Retinal pigment epithelial cell (primary cell): ENCODE measurements at places on chromosomes 2 and 18.

GRCh38 chr2:100812573-100812972 lies 7.4 kb upstream of the NPAS2 start:
- no peak for DNase-seq

GRCh38 chr2:203470371-203470770 lies 64.7 kb downstream of the RAPH1 start:
- no peak for DNase-seq

- DNase-seq, result no peak
These were observed 274.0 kb downstream of the TSN start for GRCh38 chr2:122029456-122029855.

DNA sequence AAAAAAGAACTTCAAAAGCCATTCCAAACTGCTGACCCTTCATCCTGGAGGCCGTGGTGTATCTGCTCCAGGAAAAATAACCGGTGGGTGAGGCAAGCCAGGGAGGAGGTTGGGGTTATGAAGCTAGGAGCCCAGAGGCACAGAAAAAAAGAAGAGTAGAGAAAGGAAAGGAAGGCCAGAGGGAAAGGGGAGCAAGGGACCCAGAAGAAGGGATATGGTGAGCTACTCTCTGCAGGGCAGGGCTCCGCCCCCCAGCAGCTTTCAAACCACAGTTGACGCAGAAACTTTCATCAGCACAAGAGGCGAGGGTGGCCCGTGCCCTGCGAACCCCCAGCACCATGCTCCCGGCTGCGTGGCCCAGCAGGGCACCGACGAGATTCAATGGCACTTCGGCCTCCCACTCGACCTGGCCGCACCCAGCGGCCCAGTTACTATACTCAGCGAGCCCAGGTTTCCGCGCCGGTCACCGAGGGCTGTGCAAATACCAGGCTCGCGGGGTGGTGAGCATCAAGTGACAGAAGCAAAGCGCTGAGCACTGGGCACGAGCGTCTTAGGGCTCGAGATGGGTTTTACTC lies 665 bp downstream of the MCM6 start:
- no peak for DNase-seq

DNA sequence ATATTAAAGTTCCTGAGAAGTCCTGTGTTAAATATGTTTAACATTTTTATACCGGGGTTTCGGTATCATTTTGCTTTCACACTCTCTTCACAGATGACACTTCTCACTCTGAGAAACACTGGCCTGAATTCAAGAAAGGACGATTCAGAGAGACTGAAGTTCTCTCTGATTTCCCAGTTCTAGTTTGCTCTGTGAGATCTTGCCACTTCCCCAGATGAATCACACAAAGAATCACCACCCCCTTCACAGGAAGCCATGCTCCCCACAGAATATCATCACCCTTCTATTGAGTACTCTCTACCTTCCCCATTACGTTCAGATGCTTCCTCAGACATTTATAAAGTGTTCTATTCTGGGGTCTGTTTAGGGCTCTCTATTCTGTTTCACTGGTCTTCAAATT lies 16.1 kb upstream of the CD207 start:
- no peak for DNase-seq

- no peak for DNase-seq
These were observed 1157.5 kb upstream of the ZEB2 start for GRCh38 chr2:145677371-145677770.

DNA sequence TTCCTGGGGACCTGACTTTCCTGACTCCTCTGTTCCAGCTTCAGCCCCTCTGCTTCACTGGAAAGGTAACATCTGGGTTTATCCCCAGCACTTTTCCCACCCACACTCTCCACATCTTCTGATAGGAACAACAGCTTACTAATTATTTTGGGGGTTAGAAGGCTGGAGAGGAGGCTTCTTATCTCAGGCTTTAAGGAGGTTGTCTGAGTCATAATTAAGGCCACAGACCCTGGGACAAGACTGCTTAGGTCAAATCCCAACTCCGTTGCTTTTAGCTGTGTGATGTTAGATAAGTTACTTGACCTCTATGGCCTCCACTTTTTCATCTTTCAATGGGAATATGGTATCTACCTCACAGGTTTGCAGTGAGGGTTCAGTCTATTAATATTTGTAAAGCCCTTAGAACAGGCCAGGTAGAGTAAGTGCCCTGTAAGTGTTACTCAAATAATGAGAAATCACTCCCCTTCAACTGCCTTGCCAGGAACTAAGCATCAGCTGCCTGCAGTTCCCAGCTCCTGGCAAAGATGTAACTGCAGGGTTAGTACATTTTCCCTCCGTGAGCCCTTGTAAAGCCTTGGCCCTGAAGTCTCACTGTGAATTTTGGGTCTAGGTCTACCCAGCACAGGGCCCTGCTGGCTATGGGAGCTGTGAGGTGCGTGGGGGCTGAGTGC lies 123.6 kb downstream of the MTX2 start:
- no peak for DNase-seq

DNA sequence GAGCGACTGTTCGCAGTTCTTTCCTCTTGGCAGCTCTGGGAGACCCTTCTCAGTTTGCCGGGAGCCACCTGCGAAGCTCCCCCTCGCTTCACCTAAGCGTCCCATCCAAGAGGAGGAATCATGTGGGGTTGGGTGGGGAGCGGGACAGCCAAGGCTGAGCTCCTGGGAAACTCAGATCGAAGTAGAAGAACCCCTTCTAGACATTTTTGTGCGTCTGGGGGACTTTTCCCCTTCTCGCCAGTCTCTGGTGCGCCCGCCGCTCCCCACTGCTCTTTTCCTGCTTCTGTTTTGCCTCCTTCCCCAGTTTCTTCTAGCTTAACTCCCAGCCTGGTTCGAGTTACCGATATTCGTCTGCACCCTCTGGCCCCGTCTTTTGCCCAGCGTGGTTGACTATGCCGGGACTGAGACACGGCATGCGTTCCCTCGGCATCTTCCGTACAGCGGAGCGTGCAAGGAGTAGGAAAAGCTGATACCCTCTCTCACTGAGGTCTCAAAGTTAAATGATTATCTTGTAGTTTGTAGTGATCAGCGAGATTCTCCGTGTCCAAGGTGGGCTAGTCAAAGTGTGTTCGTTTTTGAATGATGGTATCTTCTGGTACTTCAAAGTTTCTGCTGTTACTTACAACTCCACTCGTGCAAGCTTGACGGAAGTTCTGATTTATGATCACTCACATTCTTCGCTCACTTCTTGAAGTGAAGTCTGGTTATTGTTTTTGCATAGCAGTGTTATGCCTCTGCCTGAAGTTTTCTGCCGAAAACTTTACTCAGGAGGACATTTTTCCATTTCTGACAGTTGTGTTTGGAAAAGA lies 664 bp downstream of the CAMKMT start:
- no peak for DNase-seq

- DNase-seq, result no peak
These were observed 38.4 kb upstream of the GAREM1 start for GRCh38 chr18:32509111-32509510.

- no peak for DNase-seq
These were observed 25.5 kb upstream of the PPP1CB start for GRCh38 chr2:28726177-28726576.

GRCh38 chr18:23837591-23837990 lies 148.3 kb downstream of the LAMA3 start:
- peak; percentile 75 for DNase-seq

GRCh38 chr2:176473177-176473576 lies 203.9 kb downstream of the MTX2 start:
- no peak for DNase-seq

DNA sequence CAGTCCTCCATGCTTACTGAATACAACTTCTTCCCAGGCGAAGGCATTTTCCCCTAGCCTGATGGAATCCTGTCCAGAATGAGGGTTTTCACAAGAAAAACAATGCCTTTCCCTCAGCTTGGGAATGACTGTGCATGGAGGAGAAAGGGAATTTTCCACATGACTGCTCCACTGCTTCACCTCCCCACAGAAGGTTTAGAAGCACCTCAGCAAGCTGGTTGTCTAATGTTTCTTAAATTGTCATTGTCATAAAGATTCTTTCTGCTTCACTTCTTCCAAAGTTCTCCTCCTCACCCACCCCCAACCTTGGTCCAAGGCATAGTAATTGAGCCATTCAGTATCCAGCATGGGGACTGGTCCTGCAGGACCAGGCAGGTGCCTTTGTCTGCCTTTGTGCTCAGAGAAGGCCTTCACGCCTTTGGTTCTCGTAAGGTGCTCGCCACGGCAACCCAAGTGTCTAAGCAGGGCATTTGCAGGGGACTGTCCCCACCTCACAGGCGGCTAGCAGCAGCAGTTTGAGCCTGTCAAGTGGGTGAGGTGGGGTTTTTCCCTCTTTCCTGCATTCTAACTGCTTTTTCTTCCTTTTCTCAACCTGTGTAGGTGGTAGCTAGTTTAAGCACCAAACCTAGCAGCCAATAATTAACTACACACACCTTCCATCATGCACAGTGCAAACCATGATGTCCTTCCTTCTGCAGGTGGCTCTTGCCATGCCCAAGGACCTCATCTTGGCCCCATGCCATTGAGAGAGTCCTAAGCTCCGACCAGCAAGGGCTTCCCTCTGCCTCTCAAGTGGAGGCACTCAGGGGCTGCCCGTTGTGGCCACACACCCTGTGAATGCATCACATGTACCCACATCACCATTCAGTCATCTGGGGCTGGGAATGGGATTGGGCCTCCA lies 65.7 kb upstream of the BCL2L11 start:
- DNase-seq, result no peak

DNA sequence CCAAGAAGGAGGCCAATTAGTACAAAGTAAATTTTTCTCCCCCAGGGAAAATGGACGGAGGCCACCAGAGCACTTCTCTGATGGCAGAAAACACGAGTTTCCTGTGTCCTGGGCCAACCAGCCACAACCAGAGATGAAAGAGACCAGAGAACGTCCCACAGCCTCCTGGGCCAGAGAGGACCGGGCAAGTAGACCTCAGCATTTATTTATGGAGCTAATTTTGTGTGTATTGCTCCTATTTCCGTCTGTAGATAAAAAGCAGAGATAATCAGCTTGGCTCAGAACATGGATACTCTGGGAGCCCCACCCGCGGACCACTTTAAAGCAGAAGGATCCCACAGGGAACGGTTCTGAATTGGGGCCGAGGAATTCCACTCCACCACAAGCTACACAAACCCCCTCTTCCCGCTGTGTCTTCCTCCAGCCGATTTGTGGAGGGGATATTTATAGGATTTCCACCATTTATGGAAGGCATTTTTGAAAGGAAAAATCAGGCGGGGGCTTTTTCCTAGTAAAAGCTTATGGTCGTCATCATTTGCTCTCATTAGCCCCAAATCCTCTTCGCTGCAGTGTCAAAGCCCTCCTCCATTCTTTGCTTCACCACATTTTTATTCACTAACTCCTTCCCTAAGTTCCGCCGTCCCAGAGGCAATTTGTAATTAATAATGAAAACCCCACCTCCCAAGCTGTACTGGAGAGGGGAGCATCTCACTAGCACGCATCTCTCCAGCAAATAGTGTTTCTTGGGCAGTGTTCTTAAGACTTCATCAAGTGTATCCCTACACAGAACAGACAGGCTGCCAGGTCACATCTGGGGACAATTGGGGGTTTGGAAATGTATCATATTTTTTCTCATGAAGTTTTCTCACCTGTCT lies 43.7 kb upstream of the TWIST2 start:
- no peak for DNase-seq

GRCh38 chr18:56550121-56550520 lies 88.3 kb downstream of the TXNL1 start:
- DNase-seq, result no peak

GRCh38 chr18:3305354-3305762 lies 43.4 kb downstream of the MYL12B start:
- DNase-seq, result peak; percentile 93

DNA sequence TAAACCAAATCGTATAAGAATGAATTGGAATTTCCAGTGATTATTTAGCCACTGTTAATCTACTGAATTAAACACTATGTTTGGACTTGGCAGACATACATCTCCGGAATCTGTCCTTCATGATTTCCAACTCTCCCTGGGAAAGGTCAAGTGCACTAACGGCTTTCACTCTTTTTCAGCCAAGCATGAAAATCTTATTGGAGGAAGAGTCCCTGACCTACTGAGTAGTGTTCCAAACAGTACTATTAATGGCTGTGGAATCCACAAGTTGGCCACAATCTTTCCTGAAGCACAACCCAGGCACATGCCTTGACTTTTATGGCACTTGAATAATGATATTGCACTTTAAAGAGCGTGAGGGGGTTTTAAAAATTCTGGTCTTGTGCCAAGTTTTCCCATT lies 318.9 kb upstream of the RND3 start:
- DNase-seq, result peak; percentile 16

GRCh38 chr2:238855299-238855698 lies 7.4 kb downstream of the TWIST2 start:
- DNase-seq, result no peak

DNA sequence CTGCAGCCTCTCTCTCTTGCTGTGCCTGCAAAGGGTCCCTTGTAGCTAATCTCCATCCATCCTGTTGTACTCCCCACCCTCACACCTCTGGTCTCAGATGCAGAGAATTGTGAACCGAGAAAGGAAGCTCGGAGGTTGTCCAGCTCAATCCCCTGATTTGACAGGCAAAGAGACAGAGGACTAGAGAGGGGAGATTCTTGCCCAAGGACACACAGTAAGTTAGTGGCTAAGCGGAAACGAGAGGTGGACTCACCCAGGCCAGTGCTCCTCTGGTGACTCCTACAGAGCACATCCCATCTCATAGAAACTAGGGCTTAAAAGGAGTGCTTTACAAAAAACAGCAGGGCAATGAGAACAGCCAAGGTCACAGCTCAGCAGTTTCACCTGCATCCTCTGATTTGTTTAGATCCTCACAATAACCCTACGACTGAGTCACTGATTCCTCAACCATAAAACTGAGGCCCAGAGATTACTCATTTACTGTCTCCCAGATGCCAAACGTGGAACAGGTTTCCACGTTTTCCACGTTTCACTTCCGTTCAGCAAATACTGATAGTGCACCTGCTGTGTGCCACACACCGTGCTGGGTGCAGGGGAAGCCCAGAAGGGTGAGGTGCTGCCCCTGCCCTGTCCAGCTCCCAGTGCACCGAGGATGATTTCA lies 22.1 kb downstream of the EHD3 start:
- DNase-seq, result no peak

DNA sequence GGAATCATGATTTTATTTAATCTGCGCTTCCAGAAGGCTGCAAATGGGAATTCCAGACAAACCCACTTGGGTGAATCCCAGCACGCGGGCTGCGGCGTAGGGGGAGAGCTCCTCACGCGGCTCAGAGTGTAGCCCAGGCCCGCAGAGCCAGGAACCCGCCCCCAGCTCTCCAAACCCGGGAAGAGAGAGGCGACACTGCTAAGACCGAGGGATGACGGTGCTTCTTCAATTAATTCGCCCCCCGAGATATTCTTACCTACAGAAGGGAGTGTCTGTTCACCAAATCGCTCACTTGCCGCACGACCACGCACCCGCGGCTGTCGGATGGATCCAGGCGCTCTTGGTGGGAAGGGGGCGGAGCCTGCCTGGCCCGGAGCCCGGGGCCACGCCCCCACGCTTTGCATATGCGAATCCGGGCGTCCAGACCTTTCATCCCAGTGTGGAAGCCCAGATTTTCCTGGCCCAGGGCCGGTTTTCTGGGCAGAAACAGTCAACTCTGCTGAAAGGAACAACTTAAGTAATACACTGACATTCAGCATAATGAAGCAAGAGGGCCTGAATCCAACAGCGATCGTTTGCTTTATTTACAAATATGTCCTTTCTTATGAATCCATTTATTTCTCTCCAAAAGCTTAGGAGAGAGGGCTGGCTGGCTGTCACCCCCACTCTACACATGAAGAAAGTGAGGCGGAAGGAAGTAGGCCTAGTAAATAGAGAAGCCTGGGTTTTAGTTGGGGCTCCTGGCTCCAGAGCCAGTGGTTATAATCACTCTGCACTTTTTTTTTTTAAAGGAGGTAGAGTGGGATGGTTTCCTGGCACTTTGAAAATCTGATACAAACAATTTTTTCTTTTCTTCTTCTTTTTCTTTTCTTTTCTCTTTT lies at the start of gene SLC19A3:
Gene SLC19A3, minus strand, starts transcription at position 342 of the 881 bp plus-strand sequence. CDS start 15,710 bp downstream, outside the sequence.
- DNase-seq, result peak; percentile 52
